ENCODE measurements at places on chromosomes 16 and 17.

GRCh38 chr17:55172612-55173011 is 92.1 kb upstream of the HLF start:
- DNase-seq = no peak

DNA sequence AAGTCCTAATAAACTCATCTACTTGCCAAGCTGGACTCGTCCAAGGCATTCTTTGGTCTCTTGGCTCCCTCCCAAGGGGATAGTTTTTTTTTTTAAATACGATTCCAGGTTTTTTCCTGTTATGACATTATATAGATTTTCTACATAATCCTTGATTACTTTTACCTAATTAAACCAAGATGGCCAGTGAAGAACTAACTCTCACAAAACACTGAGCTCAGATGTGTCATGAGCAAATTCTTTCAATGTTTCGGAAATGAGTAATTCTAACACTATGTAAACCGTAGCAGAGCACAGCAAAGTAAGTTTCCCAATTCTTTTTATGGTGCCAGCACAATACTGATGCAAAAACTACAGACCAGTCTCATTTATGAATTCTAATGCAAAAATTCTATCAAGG is 1.8 kb downstream of the ZNF23 start:
- DNase-seq = no peak

GRCh38 chr16:77873066-77873465 is 84.7 kb downstream of the VAT1L start:
- no peak for DNase-seq

GRCh38 chr17:59047616-59048015 is 59.1 kb downstream of the TRIM37 start:
- DNase-seq = no peak

- DNase-seq = no peak
Measured at GRCh38 chr17:17675925-17676534, 5.2 kb upstream of the RAI1 start.

DNA sequence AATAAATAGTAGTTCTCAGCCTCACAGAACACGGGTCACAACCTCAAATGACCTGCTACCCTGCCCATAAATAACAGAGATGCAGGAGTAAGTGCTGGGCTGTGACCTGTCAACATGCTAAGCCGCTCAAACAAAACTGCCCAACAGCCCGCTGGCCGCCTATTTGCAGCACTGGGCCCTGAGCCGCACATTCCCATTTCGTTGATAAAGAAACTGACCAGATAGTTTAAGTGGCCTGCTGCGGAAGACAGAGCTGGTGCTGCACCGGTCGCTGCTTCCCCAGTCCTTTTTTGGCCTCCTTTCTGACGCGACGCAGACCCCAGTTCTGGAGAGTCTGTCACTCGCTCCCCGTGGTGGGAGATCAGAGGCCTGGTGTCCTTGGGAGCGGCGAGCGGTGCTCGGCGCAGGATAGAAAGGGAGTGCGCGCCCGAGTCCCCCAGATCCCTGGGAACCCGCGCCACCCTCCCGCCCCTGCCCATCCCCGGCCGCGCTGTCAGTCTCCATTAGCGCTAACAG is 349 bp upstream of the SLC6A2 start:
- DNase-seq = no peak

GRCh38 chr16:27911486-27911885 is 152.0 kb downstream of the GSG1L start:
- DNase-seq = no peak

DNA sequence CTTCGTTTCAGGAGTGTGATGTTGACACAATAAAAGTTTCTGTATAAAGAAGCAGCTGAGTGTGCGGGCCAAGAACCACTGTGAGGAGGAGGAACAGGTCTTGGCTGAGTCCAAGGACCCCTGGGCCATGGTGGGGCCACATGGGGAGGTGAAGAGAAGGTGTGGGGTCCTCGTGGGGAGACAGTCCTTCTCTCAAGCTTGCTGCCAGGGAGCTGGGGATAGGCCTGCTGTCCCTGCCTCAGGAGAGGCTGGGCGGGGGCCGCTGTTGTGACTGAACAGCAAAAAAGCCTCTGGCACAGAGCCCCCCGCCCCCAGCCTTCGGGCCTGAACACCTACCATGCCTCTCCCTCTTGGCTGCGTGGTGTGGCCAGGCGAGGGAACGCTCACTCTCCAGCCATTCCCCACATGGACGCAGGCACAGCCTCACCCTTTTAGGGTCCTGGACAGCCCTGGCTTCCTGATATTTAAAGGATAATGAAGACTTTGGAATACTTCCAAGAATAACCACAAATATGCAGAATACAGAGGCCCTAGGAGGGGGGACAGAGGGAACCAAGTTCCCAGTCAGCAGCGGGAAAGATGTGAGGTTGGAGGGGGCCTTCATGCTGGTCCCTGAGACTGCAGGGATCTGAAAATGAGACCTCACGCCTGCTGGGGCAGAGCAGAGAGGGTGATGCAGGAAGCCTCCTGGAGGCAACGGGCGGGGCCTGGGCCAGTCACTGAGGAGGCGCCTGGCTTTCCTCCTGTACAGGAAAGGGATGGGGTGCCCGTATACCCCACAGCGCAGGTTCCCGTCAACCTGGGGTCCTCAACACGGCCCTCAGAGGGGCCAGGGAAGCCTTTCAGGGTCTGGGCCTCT is 100.0 kb upstream of the CREBBP start:
- no peak for DNase-seq

DNA sequence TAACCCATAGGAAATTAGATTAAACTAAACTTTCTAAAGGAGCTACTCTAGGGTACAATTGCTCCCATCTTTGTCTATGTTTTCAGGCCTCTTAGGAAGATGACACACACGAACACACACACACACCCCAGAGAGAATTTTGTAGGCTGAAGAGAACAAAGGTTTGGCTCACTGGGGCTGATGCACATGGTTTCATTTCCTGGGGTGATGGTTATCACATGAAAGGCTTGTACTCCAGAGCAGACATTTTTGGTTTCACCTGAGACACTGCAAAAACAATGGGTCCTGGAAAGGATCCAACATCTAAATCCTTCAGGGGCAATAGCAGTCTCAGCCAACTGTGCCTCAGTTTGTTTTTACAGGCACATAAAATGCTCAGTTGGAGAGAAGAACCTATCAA is 62.8 kb downstream of the GRB7 start:
- DNase-seq = no peak

- DNase-seq = no peak
Measured at GRCh38 chr17:44887971-44888954, 11.0 kb downstream of the EFTUD2 start.

- DNase-seq = no peak
Measured at GRCh38 chr16:16933861-16934260, 536.9 kb downstream of the XYLT1 start.

GRCh38 chr16:48057048-48057447 is 98.7 kb downstream of the ABCC12 start:
- peak; percentile 29 for DNase-seq

GRCh38 chr17:41377546-41377945 is 4.6 kb downstream of the KRT34 start:
- DNase-seq = no peak

- peak; percentile 41 for DNase-seq
Measured at GRCh38 chr17:58382108-58382871, 30.3 kb upstream of the SUPT4H1 start.

- DNase-seq = peak; percentile 3
Measured at GRCh38 chr17:21512307-21513011, 136.3 kb downstream of the KCNJ12 start.

DNA sequence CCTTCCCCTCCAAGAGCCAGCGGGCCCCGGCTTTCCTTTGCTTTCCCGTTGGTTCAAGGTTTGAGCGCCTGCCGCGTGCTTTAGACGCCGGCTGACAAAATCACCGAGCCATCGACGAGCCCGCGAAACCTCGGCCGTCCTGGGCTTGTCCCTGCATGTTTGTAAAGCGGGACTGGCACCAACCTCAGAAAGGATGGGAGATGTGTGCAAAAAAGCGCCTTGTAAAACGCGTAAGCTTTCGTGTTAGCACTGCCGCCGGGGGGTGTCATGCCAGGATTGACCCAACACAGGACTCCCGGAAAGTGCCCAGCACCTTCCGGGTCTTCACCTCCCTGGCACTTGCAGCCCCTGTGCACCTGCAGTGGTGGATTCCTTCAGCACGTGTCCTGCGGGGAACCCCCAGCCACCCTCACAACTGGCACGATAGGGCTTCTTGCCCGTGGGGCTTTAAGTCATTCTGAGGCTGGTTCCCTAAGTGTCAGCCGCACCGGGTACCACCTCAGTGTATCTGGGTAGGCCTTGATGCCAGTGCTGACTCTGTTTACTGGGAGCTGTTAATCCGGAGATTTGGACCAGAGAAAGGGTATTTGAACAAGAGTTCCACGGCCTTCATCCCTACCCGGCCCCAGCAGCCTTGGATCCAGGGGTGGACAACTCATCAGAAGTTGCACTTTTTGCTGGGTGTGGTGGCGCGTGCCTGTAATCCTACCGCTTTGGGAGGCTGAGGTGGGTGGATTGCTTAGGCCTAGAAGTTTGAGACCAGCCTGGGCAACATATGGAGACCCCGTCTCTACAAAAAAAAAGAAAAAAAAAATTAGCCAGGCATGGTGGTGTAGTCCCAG is 817 bp downstream of the NDUFAF8 start:
- peak; percentile 80 for DNase-seq

GRCh38 chr16:87701078-87701460 is 64.7 kb downstream of the KLHDC4 start:
- peak; percentile 93 for DNase-seq

DNA sequence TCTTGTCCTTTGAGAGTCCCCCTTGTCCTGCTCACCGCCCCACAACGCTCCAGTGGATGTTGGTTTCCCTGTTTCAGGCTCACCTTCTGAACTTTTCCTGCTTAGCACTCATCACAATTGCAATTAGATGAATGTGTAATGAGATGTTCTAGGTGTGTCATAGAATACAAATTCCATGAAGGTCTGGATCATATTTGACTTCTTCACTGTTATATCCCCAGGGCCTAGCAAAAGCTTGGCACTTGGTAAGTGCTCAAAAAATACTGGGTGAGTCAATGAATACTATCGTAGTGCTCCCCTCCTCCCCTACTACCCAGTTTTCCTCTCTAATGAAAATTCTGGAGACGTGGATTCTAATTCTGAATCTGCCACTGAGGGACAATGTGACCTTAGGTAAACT is 33.1 kb downstream of the DNAH3 start:
- DNase-seq = no peak

DNA sequence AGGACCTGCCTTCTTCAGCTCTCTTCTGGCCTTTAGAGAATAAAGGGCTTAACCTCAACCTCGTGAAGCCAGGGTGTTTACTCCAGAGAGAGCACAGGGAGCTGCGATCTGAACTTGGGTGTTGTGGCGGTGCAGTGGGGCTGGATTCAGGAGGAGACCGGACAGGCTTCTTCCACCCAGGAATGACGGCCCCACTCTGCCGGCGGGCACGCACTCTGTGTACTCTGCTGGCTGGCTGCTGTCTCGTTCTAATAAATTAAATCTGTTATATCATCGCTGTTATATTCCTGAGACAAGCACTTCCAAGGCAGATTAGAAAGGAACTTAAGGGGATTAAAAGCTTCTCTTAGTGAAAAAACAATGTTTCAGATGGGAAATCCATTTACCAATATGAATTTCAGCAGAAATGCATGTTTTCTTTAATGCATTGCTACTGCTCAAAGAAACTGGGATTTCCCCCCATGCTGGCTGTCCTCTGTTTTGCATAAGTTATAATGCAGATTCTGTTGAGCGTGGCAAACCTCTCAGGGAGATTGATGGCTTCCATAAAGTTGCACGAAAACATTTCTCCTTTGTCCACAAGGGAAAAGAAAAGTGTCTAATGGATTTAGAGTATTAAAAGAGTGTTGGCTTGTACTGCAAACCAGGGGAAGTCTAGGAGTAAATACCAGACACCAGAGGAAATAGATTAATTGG is 168.6 kb upstream of the IRX3 start:
- DNase-seq = no peak

DNA sequence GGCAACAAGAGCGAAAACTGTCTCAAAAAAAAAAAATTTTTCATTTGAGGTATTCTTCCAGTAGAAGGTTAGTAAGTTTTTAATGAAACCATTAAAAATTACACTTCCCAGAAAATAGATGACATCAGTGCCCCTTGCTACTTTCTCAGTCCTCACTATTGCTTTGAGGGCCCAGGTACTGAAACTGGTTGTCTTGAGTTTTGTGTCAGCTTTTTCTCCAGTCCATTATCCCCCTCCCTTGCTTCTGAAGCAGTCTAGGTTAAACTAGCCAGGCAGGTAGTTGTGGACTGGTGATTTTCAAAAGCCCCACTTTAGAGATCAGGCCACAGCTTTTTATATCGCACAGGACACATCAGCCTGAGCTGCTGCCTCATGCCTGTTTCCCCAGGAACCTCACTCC is 10.9 kb downstream of the SMCR8 start:
- DNase-seq = no peak

DNA sequence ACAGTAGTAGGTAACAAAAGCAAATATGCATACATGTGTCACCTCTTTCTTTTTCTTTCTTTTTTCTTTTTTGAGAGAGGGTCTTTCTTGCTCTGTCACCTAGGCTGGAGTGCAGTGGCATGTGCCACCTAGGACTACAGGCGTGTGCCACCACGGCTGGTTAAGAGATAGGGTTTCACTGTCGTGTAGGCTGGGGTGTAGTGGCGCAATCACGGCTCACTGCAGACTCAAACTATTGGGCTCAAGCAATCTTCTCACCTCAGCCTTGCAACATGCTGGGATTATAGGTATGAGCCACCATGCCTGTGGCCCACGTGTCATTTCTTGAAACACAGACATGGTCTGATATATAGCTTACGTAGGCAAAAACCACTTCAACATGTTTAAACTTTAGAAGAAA is 397.7 kb upstream of the PMFBP1 start:
- DNase-seq = no peak

DNA sequence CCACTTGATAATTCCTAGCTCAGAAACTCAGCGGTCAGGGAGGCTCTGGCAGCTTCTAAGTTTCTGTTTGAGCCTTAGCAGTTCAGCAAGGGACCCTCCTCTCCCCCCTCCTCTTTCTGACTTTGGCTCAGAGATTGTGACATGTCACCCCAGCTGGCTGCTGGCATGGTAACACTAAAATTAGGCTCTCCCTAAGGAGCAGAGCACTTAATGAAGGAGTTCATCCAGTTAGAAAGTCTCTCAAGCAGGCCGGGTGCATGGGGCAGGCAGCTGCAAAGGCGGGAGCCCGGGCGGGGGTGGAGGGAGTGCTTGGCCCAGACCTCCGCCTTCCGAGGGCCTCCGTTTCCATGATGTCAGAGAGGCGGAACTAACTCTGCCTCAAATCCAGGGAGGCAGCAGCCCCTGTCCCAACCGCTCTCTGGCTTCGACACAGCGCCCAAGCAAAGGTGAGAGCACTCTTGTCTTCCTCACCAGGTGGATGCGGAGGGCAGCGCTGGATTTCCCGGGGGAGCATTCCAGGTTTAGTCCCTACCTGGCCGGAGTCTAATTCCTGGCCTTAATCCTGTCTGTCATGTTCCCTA is 128.0 kb upstream of the PLCG2 start:
- no peak for DNase-seq

- DNase-seq = no peak
Measured at GRCh38 chr17:83187782-83188311, 108.4 kb downstream of the METRNL start.

GRCh38 chr17:30041551-30041950 is 75.1 kb upstream of the NSRP1 start:
- no peak for DNase-seq
